ENCODE measurements at places on chromosomes 3 and 15. TPM values are rescaled to one million over a fixed set of nuclear protein-coding genes. Genes with fewer than 3 reads are reported as not detected.
A peak's percentile ranks its signal among the peaks of the same experiment; 100 is the strongest.

DNA sequence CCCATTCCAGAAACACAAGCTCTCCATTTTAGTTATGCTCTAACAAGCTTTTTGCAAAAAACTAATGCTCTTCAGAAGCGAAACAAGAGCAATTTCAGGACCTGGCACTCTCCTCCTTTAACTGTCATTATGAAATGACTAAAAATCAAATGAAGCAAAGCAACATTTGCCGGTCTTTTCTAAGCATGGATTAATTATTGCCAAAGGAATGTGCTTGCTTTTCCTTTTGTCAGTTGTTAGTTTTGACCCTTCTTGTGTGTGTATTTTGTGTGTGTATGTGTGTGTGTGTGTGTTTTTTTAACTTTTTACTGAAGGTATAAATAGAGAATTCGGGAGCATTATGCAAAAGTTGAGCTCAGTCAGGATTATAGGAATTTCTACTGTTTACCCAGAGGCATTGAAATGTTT lies 509.1 kb downstream of the TUSC7 start:
- DNase-seq = no peak

DNA sequence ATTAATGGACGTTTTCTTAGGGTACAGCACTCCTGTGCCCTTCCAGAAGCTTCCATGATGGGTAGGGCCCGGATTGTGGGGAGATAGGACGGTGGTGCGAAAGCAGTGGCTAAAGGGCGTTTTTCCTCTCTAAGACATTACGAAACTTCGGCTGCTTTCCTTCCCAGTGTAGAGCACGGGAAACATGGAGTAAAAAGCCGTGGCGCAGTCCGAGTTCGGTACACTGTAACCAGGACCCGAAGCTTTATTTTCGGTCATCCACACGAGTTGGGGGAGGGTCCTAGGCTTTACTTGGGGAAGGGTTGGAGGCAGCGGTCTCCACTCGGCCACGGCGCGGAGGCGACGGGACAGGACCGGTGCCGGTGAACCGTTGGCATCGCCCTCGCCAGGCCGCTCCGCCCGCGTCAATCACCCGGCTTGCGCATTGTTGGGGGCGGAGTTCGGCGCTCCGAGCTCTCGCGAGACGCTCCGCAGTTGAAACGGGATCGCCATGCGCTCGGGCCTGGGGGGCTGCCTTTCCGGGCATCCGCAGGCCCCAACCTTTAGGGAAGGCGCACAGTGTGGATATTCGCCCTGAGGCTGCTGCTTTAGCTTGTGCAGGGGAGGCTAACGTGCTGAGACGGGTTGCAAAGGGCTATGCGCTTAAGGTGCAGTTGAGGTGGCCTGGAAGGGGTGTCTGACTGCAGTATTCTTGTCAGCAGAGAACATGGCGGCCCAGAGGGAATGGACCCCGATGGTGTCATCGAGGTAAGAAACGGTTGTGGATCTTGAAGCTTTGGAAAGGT lies 546 bp downstream of the EIF4A2 start:
- peak; percentile 87 for DNase-seq

DNA sequence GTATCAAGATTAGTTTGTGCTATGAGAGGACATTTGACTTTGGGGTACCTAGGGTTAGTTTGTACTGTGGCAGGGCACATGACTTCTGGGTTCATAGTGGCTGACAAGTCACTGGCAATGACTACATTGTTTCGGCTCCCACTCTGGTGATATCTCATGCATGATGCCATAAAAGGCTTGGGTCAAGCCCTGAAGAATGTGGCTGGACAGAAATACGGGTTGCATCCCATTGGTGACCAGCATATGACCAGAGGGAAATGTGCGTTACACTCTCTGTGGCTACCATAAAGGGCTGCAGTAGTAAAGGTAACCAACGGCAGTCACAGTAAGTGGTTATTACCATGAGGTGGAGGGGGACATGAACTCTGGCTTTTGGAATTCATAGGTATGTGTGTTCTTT lies 18.4 kb downstream of the THOC7 start:
- DNase-seq = no peak

DNA sequence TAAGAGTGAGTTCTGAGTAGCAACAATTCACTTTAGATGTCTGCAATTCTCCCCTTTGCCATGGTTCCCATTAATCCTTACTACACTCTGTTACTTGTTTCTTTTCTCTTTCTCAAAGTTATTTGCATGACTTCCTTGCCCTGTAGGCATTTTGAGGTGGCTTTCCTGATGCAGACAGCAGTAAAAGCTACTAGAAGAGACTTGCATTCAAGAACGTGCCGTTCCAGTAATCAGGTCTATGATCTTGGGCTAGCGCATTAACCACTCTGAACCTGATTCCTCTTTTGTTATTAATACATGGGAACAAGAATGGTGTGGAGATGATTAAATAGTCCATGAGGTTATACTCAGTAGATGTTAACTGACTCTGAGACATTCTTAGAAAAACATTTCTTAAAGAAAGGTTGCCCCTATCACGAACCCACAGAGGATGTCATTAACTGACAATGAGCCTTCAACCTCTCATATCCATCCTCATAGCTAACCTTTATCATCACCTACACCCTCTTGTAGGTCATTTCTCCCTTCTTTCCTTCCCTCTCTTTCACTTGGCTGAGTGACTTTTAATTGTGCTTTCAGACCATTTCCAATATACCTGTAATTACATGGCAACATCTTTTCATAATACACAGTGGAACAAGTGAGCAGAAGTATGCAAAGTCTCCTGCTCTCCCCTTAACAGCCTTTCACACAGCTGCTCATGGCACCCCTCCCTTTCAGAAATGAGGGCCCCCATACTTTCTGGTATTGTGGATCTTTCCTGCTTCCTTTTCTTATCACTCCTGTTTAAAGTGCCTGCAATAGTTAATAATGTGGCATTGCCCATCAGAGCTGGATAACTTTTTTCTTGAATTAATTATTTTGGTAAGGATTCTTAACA lies 175.9 kb downstream of the CHST2 start:
- no peak for DNase-seq

The CADPS gene
- total RNA-seq = 0.15 TPM

DNA sequence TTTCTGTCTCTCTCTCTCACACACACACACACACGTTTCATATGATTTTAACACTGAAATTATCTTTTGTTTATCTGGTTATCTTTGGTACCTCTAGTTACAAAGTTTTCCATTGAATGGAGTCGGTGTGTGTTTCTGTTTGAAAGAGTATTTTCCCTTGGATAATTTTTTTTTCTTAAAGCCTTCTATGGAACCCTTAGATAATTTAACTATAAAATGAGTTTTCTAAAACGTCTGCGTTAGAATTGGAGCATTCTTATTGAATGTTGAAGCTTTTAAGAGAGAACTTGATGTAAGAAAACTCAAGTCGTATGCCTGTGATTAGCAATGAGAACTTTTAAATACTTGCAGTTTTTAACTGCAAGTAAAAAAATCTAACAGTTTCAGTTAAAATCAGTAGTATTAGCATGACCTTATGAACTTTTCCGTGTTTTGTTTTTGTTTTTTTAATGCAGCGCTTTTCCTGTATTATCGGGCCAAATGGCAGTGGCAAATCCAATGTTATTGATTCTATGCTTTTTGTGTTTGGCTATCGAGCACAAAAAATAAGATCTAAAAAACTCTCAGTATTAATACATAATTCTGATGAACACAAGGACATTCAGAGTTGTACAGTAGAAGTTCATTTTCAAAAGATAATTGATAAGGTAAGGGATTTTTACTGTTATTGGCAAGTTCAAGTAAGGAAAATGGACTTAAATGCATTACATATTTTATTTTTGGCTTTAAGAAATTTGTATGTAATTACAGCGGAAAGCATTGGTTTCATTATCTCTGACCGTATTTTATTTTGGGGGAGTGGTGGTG lies 3.0 kb downstream of the SMC4 start:
- DNase-seq = no peak

The MOBP gene
- total RNA-seq = not detected

DNA sequence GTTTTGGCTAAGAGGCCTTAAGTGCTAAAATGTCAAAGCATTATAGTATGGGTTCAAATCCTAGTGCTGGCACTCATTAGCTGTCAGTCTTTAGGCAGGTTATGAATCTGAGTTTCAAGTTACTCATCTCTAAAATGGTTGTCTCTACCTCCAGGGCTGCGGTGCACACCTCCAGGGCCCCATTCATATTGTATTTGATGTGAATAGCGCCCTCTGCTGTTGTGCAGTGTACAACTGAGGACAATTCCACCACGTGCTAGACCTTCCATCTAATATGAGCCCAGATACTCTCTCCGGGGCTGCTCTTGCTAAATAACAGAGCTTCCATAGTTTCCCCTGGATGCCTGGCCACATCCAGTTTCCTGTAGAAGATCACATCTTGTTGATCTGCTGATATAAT lies 54.3 kb downstream of the OXNAD1 start:
- no peak for DNase-seq

DNA sequence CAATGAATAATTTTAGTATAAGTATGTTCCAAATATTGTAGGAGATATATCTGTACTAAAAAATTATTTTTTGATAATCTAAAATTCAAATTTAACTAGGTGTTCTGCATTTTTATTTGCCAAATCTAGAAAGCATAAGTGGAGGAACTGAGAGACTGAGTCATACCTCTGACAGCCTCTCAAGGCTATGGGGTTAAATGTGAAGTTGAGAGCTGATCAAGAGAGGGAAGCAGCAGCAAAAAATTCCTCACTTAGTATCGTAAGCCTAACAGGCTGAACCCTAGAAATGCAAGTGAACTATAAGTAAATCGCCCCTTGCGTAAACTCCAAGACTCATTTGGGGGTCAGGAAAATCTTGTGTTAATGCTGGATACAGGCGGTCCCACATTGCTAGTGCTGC lies 12.8 kb upstream of the TOPAZ1 start:
- DNase-seq = no peak

DNA sequence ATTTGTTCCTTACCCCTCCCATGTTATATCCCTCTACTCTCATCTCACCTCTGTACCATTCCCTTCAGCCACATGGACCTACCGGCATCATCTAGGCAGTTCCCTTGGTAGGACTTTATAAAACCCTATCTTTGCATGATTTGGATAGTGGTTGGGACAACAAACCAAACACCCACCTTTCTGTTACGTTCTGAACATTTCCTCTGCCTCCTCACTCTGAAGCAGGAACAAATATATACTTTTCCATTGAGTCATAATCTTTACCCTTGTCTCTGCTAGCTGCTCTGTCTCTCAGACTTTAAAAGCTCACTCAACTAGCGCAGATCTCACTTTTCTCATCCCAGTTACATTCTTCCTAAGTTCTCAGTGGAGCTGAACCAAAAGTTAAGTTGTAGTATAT lies 17.8 kb downstream of the UBXN7 start:
- DNase-seq = no peak

- no peak for DNase-seq
These were observed 12.4 kb downstream of the POPDC2 start for GRCh38 chr3:119647843-119648575.

The CHDH gene
- 67.0 TPM for total RNA-seq

The USP13 gene
- 17.3 TPM for total RNA-seq

The POTEB3 gene
- not detected for total RNA-seq

DNA sequence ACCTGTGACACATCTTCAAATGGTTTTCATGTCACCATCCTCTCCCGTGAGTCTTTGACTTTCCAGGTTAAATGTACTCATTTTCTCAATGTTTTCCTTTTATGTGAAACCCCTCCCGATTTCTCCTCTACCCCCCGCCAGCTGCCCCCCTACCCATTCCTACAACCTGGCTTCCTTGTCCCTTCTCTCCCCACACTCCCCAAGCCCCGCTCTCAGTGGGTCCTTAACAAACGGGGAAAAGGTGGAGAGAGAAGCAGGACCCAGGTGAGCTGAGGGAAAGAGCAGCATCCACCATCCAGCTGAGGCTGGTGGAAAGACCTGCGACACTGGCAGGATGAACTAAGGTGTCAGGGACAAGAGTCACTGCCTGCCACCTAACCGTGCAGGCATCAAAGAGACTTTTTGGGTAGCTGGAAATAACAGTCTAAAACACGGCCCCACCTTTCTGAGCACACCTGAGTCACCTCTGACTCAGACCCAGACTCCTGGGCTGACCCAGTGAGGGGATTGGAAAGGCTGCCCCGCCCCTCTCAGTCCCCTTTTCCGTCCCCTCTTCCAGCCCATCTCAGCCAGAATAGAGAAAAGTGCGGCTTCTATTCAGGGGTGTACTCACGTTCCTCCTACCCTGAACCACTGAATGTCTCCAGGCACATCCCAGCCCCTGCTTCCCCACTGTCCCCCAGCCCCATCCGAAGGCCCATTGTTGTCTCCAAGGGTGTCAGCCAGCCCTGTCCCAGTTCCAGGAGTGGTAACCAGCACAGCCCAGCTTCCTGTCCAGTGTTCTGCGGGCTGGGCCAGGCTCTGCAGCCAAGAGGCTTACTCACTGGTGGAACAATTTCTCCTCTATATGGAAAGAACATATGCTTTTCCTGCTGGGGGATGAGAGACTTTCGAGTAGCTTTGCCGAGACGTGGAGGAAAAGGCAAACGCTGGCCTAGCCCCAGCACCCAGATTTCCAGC lies 20.4 kb downstream of the ISG20 start:
- peak; percentile 18 for DNase-seq

DNA sequence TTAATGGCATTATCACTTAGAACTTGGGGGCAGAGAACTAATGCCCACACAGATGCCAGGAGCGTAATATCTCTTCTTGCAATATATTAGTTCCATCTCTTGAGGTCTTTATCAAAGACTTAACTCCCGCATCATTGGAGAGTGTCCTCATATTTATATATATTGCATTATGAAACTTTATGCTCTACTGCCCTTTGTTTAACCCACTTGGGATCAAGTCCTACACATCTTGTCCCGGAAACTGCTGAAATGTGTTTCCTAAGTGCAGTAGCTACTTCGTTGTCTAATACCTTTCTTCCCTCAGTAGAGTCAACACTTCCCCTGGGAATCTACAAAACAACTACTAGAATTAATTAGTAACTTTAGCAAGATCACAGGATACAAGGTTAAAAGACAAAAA lies 1029.2 kb downstream of the OTOL1 start:
- DNase-seq = no peak

The DCBLD2 gene
- total RNA-seq = 27.2 TPM

The TRIP4 gene
- total RNA-seq = 16.1 TPM

The LRTM1 gene
- not detected for total RNA-seq

GRCh38 chr3:66253790-66254620 lies 33.2 kb downstream of the SLC25A26 start:
- DNase-seq = no peak

DNA sequence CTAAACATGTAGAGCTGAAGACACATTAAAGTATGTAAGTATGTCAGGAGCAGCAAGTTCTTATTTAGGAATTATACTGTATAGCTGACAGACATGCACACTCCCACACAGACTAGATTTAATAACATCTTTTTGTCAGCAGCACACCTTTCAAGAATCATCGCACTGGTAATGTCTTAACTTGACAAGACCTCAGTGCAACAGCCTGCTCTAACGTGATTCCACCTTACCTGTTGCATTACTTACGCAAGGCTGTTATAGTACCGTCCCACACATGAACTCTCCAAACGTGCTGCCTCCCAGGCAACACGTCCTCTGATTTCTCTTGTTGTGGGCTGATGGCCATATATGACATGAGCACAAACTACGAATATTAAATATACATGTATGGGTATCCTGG lies 11.9 kb downstream of the CHRM5 start:
- no peak for DNase-seq

DNA sequence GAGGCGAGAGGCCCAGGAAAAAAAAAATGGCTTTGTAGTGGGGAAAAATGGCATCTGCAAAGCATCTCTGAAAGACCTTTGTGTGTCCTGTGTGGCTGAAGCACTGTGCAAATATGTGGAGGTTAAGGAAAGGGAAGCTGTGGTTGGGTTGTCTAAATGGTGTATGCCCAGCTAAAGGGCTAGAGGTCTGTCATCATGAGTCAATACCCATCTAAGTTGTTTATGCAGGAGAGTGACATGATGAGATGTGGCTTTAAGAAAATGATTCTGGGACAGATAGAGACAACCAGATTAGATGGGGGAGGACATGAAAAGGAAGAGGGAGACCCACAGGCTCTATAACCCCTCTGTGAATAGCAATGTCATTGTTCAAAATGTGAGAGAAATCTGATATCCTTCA lies 280.7 kb downstream of the MFSD1 start:
- no peak for DNase-seq
